ENCODE measurements at places on chromosomes 2 and 18. TPM values are rescaled to one million over a fixed set of nuclear protein-coding genes. Genes with fewer than 3 reads are reported as not detected.
A peak's percentile ranks its signal among the peaks of the same experiment; 100 is the strongest.

The FN1 gene
- polyA plus RNA-seq: 0.84 TPM

The CAPN14 gene
- polyA plus RNA-seq: 0.10 TPM

The FBLN7 gene
- 29.9 TPM for polyA plus RNA-seq

GRCh38 chr2:238948765-238949641, 101.1 kb downstream of the TWIST2 start:
- DNase-seq: no peak

GRCh38 chr2:38438883-38439612, 62.0 kb upstream of the ATL2 start:
- no peak for DNase-seq

- peak; percentile 92 for DNase-seq
Observed at GRCh38 chr2:219253753-219254589, at the start of gene TUBA4A. TUBA4A (minus strand) TSS chr2:219253918; CDS start chr2:219253858, 60 bp downstream.

GRCh38 chr2:25760297-25760696, 86.9 kb upstream of the DTNB start:
- no peak for DNase-seq

GRCh38 chr2:186379052-186379451, 107.0 kb upstream of the ZC3H15 start:
- no peak for DNase-seq

All from CD4-positive, CD25-positive, alpha-beta regulatory T cell (primary cell).